NCI-H1436 treated with DMSO at 0.1 percent for 48 hours (cell line): ENCODE measurements at places on chromosomes 12 and 14.

GRCh38 chr12:125092872-125093680 lies 27.8 kb downstream of the AACS start:
- DNase-seq: no peak

DNA sequence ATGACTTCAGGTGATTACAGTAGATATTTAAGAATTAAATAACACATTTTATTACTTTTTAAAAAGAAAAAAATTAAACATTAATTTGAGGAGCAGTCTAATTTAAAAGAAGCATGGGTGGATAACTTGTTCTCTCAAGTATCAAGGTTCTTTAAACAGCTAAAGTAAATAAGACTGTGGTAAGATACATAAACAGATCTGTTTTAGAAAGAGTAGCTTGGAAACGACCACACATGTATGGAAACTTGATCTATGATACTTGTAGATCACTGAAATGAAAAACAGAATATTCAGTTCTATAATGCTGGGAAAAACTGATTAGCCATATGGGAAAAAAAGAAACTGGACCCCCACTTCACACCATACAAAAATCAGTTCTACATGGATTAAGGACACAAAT lies 36.0 kb downstream of the TC2N start:
- DNase-seq: no peak

DNA sequence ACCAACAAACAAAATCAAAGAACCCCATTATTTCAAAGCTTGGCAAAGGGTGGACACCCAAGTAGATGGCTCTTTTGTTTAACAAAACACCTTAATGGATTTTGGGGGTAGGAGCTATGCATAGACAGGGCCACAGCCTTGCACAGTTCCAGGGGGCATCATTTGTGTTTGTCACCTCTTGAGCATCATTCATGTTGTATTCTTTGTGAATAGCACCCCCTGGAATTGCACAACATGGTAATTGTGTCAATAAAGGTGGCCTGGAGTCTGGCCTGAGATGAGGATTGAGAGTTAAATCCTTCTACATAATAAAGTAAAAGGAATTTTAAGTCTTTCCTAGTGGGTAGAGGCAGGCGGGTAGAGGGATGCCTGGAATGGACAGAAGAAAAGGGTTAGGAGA lies 3.3 kb upstream of the FRS2 start:
- DNase-seq: no peak

DNA sequence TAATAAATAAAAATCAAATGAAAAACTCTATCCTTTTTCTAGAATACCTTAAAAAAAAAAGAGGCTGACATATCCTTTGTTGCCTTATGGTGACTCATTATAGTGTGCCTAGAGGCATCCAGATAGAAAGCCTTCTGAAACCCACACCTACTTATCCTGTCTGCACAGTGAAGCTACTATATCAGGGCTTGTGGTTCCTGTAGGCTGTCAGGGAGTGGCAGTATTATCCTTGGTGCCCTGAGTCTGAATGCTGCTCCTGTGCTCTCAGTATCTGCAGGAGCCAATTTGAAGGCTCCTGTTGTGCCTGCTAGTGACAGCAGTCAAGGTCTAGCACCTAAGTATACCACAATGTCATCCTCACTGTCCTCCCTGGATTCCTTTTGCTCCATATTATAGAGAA lies 168.4 kb upstream of the AVPR1A start:
- no peak for DNase-seq

GRCh38 chr12:119446459-119446858 lies 111.9 kb downstream of the CCDC60 start:
- no peak for DNase-seq

GRCh38 chr12:31324116-31324844 lies 1.7 kb downstream of the SINHCAF start:
- DNase-seq: no peak
